ENCODE measurements at places on chromosomes 1 and 21.
A peak's percentile ranks its signal among the peaks of the same experiment; 100 is the strongest.

- DNase-seq = peak; percentile 99
These were observed 552 bp upstream of the GPR157 start for GRCh38 chr1:9129266-9130041.

DNA sequence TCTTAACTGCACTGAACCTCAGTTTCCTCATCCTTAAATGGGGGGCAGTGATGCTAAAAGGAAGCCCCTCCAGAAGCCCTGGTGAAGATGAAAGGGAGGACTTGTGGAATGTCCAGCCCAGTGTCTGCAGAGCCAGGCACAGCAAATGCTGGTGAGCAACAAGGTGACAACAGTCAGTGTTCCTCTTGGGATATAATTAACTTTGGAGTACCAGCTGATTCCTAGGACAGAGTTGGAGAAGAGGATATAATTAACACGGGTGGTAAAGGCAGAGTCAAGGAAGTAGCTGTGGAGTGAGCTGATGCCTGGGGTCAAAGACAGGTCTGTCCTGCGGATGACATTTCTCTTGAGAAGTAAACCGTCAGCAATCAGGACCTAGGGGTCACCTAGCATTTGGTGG lies 60.7 kb upstream of the MRPS6 start:
- no peak for DNase-seq

DNA sequence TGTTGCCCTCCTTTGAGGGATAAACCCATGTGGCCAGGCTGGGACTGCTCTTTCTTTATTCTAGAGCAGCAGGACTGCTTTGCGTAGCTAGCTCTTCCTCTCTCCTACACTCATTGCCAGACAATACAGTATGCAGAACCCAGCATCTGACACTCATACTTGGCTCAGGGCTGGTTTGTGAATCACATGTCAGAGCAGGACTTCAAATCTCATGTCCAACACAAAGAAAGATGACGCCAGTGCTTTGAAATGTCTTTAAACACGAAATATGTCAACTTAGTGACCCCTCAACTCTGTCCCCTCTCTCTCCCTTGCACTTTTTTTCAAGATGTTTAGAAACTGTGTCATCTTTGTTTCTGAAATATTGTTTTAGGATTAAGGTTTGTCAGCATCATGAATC lies 135.0 kb downstream of the TGFB2 start:
- peak; percentile 62 for DNase-seq

- no peak for DNase-seq
These were observed 30.7 kb downstream of the ALPL start for GRCh38 chr1:21539933-21540332.

GRCh38 chr1:227191607-227192006 lies 126.7 kb downstream of the CDC42BPA start:
- DNase-seq = no peak

GRCh38 chr1:1597275-1597930 lies 2.5 kb downstream of the FNDC10 start:
- no peak for DNase-seq

- no peak for DNase-seq
These were observed 26.3 kb upstream of the NHLH2 start for GRCh38 chr1:115867216-115867615.

GRCh38 chr1:36988741-36989193 lies 45.5 kb downstream of the GRIK3 start:
- DNase-seq = no peak

GRCh38 chr1:8394456-8395321 lies 76.8 kb downstream of the SLC45A1 start:
- DNase-seq = peak; percentile 15

GRCh38 chr1:70768216-70768615 lies 279.4 kb downstream of the PTGER3 start:
- no peak for DNase-seq

DNA sequence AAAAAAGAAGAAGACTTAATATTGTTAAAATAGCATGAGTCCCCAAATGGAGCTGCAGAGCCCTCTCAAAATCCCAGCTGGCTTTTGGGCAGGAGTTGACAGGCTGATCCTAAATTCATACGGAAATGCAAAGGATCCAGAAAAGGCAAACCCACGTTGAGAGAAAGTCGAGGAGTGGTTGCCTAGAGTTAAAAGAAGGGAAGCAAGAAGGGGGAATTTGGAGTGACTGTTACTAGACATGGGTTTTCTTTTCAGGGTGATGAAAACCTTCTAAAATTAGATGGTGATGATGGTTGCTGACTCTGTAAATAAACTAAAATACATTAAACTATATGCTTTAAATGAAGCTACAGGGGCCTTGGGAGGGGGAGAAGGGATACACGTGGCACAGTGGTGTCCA lies 1.6 kb downstream of the DNMT3L start:
- DNase-seq = no peak

GRCh38 chr1:184851822-184852746 lies 97.4 kb upstream of the EDEM3 start:
- DNase-seq = no peak

- no peak for DNase-seq
These were observed 208 bp upstream of the BARHL2 start for GRCh38 chr1:90717356-90717664.

DNA sequence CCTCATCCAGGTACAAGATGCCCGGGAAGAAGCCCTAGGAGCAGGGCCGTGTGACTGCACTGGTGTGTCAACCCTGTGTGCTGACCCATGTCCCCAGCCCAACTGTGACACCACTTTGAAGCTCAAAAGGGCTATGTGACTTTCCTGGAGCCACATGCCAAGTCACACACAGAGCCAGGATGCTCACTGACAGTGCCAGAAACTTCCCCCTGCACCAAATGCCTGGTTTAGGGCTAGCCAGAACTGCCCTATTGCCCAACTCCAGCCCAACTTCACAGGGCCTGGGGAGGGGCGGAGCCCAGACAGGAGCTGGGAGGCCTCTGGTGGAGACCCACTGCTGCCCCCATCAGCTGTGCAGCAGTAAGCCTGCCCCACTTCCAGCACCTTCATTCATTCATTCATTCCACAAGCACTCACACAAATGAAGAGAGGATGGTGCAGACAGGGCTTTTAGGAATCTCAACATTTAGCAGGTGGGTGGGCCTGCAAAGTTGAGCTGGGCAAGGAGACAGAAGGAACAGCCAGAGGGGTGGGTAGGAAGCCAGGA lies 36.7 kb downstream of the KCNQ4 start:
- no peak for DNase-seq

- DNase-seq = no peak
These were observed 61.3 kb downstream of the ASB17 start for GRCh38 chr1:75870951-75871350.

- no peak for DNase-seq
These were observed 363.9 kb upstream of the PROX1 start for GRCh38 chr1:213623862-213624261.

GRCh38 chr1:114024049-114024448 lies 44.8 kb downstream of the OLFML3 start:
- no peak for DNase-seq

- no peak for DNase-seq
These were observed 20.1 kb downstream of the TP73 start for GRCh38 chr1:3672231-3672970.

- no peak for DNase-seq
These were observed 812.6 kb upstream of the ADGRL4 start for GRCh38 chr1:79819140-79819539.

DNA sequence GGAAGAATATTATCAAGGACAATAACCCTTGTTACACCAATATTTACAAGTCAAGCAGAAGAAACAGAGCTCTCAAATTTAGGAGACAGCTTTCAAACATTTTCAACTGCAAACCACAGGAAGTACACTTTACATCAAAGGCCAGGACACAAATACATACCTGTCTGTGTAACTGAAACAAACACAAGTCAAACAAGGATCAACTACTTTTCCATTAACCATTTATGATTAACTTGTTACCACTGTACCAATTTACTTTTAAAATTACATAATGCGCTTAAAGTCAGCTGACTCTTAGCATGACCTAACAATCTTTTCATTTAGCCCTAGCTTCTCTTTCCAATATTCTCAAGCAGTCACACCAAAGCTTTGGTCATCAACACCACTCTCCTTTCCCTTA lies 43.5 kb downstream of the TRIM33 start:
- DNase-seq = no peak

DNA sequence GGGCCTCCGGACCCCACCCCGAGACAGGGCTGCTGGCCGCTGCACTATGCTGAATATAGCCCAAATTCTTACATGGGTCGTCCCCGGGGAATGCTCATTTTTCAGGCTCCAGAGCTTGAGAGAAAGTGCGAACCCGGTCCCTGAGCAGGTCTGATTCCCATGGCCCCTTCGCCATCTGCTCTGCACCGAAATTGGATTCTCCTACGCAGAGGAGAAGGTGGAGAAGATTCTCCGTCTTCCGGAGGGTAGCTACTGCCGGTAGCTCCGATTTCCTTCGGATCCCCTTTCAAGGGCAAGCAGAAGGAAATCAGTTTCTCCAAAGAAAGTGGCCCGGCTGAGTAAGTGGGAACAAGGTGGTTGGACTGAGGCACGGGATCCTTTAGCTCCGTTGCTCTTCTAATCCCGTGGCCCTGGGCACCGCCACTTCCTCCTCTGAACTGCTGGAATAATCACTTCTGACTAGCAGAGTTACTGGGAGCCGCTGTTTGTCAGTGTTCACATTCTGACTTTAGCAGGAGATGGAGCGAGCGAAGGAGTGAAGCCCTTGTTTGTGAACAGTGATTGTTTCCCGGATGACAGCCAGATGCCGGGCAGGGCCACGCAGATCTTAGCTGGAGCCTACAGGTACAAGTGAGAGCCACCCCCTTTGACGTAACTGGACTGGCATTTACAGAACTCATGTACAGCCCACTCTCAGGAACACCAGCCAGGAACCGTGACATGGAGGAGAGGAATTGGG lies 1.1 kb upstream of the ZNF496 start:
- DNase-seq = no peak

- DNase-seq = no peak
These were observed 92.7 kb downstream of the MAB21L3 start for GRCh38 chr1:116203920-116204319.

DNA sequence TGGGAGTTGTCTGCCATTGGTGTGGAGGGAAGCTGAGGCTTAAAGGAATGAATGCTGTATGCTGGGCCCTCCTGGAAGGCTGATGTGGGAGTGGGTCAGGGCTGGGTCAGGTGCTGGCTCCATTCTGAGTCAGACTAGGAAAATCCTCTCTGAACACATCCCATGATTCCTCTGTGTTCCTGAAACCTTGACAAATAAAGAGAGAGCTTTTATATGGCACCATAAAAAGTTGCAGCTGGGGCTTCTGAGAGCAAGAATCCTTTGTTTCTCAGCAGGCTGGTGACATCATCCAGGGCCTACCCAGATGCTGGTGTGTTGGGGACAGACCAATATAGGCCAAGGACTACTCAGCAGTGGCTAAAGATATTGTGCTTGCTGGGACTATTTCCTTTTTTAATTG lies 27.8 kb upstream of the NFASC start:
- no peak for DNase-seq

GRCh38 chr21:46111857-46112724 lies 14.2 kb downstream of the COL6A2 start:
- DNase-seq = no peak

GRCh38 chr1:243725846-243726245 lies 124.2 kb downstream of the AKT3 start:
- no peak for DNase-seq

DNA sequence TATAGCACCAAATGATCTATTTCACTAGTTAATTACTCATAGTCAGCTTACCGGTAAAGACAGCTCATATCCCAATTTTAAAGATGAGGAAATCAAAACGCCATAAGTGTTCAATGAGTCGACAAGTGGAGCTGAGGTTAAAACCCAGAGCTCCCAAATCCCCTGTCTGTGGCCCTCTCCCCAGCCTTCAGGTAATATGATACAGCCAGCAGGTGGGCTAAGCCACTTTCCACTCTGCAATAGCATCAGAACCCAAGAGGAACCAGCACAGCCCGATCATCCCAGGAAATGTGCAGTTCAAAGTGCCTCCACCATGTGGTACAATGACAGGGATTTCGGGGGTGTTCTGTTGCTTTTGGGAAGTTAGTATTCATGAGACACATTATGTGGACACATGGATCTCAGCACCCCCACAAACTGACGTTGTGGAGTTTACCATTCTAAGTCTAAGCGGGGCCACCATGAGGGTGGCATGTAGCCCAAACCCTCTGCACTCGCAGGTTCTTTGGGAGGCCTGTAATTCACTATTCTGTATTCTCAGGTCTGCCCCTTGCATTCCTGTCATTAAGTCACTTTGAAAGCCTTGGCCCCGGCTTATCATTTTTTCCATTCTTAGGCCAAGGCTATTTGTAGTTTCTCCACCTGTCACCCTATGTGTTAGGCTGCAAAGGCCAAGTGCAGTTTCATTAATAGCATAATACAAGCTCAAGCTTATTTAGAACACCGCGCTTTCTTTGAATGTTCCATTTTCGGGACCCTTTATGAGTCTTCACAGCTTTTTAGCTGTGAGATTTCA lies 26.3 kb upstream of the ACTN2 start:
- no peak for DNase-seq
